ENCODE measurements at places on chromosomes 3 and 15.

GRCh38 chr3:190339130-190339529 lies 16.9 kb upstream of the CLDN1 start:
- no peaks in the 10 kb centered on the region for H3K27me3 ChIP-seq
- H3K27ac ChIP-seq: no peak overlapping the region
- H3K4me3 ChIP-seq: no peak overlapping the region
- peak; percentile 35 for DNase-seq

GRCh38 chr15:42194513-42194912 lies 13.6 kb downstream of the VPS39 start:
- DNase-seq: no peak
- no peaks in the 10 kb centered on the region for H3K4me1 ChIP-seq
- H3K27me3 ChIP-seq: no peaks in the 10 kb centered on the region
- H3K36me3 ChIP-seq: peaks cover 16% of the 10 kb centered on the region
- no peak overlapping the region for H3K4me3 ChIP-seq

DNA sequence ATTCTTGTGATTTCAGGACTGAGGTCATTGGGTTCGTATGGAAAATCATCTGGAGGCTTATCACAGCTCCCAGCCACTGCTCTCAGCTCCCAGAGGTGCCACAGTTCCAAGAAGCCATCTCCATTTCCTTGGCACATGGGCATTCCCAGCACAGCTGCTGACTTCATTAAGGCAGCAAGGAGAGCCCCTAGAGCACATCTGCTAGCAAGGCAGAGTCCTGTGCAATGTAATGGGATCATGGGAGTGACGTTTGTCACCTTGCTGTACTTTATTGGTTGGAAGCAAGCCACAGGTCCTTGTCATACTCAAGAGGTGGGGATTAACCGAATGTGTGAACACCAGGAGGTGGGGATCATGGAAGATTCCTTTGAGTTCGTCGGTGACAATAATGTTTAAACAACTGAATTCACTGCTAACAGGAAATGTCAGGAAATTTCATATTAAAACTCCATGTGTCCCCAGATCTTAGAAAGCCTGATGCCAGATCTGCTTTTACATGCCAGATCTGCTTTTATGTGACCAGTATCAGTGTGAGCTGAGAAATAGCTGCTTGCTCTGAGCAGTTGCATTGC lies 148.8 kb downstream of the GABRG3 start:
- H3K36me3 ChIP-seq: no peaks in the 10 kb centered on the region
- no peak overlapping the region for H3K27ac ChIP-seq
- H3K4me3 ChIP-seq: no peak overlapping the region
- H3K4me1 ChIP-seq: no peaks in the 10 kb centered on the region
- no peaks in the 10 kb centered on the region for H3K27me3 ChIP-seq

DNA sequence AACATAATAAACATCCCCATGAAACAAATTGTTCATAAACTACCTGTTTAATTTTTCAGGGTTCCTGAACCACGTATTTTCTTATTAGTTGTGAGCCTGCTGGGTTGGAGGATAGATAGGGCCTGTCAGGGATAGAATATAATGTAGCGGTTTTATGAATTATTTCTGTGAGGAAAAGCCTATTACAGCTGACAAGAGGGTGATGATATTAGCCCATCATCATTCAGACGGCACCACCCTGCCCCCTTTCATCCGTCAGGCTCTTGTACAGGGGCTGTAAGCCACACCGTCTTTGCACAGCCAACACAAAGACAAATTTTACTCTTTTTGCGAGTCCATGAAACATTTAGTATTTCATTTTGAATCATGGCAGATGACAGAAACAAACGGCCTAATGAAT lies 335.3 kb upstream of the TMCO5A start:
- no peak overlapping the region for H3K27ac ChIP-seq
- no peak overlapping the region for H3K4me3 ChIP-seq
- H3K36me3 ChIP-seq: no peaks in the 10 kb centered on the region

DNA sequence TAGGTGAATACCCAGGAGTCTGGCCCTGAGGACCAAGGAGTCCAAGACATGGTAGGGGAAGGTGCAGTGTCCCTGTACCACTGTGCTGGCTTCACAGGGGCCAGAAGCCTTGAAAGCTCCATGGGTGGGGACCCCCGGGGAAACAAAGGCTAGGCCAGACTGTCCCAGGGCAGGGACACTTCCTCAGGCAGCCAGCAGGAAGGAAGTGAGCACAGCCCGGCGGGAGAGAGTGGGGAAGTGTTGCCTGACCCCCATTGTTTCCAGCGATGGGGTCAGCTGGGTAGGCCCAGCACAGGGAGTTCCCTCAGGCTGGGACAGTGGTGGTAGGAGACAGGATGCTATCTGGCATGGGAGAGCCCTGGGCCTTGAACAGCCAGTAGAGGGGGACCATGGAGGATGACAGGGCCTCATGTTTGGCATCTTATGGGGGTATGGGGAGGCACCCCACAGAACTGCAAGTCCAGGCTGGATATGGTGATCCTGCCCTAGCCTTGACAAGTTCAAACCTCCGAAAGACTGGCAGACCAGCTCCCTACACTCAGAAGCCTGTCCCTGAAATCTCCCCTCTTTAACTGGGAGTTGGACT lies 1.2 kb upstream of the HYAL2 start:
- no peaks in the 10 kb centered on the region for H3K27me3 ChIP-seq
- H3K4me3 ChIP-seq: no peak overlapping the region
- 0 out of 2 replicates have a peak, but pooled peaks cover 7% of the 10 kb centered on the region for H3K4me1 ChIP-seq
- H3K27ac ChIP-seq: no peak overlapping the region
- DNase-seq: no peak
- H3K36me3 ChIP-seq: no peaks in the 10 kb centered on the region

GRCh38 chr3:116413319-116413718 lies 32.0 kb downstream of the LSAMP start:
- H3K4me1 ChIP-seq: no peaks in the 10 kb centered on the region
- no peaks in the 10 kb centered on the region for H3K36me3 ChIP-seq
- H3K4me3 ChIP-seq: no peak overlapping the region
- H3K27me3 ChIP-seq: no peaks in the 10 kb centered on the region

DNA sequence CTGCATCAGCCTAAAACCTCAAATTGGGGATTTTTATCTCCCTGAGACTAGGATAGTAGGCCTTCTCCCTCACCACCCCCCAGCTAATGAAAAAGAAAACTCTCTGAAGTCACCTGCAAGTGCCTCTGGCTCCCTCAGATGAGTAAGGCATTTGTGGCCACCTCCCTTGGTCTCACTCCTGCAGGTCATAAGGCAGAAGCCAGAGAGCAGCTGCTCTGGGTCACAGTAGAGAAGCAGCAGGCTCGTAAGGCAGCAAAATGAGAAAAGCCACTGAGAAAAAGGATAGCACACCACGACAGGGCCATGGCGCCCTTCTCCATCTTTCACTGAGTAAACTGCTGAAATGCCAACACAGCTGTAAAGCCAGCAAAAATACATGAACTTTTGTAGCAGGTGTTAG lies 296.7 kb upstream of the DPH6 start:
- H3K27me3 ChIP-seq: no peaks in the 10 kb centered on the region
- H3K4me1 ChIP-seq: no peaks in the 10 kb centered on the region
- H3K36me3 ChIP-seq: no peaks in the 10 kb centered on the region
- H3K4me3 ChIP-seq: no peak overlapping the region

DNA sequence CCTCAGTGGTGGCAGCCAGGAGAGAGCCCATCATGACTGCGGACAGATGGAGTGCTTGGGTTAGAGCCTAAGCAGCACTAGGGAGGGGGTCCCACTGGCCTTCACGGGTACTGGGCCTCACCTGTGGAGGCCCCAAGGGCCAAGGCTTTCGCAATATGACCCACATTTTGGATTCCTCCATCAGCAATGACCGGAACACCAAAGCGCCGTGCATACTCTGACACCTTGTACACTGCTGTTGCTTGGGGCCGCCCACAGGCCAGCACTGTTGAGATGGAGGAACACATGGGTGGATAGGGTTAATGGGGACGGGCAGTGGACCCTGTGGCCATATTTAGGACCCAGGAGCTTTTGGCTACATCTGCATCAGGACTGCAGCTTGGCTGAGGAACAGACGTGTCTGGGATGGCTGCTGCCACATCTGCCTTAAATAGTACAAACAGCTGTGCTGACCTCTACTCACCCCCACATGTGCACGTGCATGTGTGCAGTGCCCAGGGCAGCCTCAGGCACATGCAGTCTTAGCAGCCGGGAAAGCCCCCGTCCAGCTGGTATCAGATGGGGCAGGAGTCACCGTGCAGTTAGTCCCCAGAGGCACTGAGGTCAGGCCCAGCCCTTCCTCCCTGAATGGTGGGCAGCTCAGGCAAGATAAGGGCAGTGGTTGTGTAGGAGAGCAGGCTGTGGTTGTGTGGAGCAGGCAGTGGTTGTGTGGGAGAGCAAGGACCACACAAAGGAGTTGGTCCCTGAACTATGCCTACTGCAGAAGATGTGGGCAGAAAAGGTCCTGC lies 3.3 kb downstream of the NDUFAF3 start:
- H3K4me1 ChIP-seq: peaks cover 52% of the 10 kb centered on the region
- no peaks in the 10 kb centered on the region for H3K27me3 ChIP-seq
- H3K36me3 ChIP-seq: peaks cover 9% of the 10 kb centered on the region
- peak; percentile 79 for DNase-seq
- peak overlapping the region; percentile 30 for H3K27ac ChIP-seq

DNA sequence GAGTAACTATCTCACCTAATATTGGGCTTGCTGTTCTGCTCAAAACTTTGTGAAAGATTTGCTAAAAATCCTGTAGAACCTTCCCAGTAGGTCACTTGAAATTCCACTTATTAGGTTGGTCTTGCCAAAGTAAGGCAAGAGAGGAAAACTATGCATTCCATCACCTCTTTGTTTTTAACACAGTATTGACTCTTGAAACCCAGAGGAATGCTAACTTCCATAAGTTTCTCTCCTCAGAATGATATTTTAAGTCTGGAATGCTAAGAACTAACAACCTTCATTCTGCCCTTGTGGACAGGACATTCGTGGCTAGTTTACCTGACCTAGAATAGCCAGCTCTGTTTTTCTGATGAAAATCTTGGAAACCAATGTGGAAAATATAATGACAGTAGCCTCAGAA lies 154.5 kb downstream of the TMCO5A start:
- DNase-seq: no peak
- peaks cover 50% of the 10 kb centered on the region for H3K4me1 ChIP-seq
- no peaks in the 10 kb centered on the region for H3K36me3 ChIP-seq
- H3K4me3 ChIP-seq: no peak overlapping the region
- no peak overlapping the region for H3K27ac ChIP-seq
- H3K27me3 ChIP-seq: no peaks in the 10 kb centered on the region

- no peak overlapping the region for H3K27ac ChIP-seq
- DNase-seq: peak; percentile 74
- no peak overlapping the region for H3K4me3 ChIP-seq
These were observed 24.0 kb upstream of the C3orf70 start for GRCh38 chr3:185176750-185177359.

DNA sequence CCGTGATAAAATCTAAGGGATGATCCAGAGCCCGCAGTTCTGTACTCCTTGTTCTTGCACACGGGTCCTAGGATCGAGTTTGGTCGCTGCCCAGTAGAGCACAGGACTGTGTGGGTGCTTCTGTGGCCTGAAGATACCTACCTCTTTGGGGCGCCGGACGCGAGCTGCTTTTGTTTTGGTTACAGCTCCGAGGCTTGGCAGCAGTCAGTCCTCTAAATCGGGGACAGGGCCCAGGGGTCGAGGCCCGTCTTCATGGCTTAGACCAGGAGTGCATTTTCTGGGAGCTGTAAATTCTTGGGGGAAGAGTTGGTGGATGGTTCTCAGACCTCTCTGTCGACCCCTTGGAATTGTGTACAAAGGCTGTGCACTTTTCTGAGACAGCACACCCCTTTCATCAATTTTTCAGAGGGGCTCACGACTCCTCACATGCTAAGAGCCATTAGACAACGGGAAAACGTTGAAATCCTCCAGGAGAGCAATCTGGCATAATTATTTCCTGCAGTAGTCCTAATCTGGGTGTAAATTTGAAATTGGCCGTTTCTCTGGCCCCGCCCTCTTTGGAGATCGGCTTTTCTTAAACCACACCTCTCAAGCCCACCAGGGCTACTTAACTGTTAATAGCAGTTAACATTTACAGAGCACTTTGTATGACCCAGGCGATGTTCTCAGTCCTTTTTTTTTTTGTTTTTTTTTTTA lies 928 bp downstream of the CEP97 start:
- H3K27ac ChIP-seq: peak overlapping the region; percentile 75
- H3K36me3 ChIP-seq: 0 out of 2 replicates have a peak, but pooled peaks cover 7% of the 10 kb centered on the region
- H3K4me1 ChIP-seq: peaks cover 22% of the 10 kb centered on the region
- DNase-seq: peak; percentile 44
- peak overlapping the region; percentile 93 for H3K4me3 ChIP-seq

DNA sequence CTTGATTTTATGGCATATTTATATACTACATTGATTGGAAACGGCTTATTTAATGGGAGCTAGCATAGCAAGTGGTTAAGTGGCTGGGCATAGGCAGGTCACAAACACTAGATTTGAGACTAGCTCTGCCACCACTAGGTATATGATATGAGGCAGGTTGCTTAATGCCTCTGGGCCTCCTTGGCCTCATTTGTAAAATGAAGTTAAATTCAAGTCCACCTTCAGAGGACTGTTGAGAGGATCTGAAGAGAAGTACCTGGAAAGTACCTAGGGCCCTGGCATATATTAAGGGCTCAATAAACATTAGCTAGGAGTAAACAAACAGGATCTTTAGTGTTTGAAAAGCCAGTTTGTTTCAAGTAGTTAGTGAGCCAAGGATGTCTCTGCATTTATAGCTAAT lies 166.4 kb upstream of the FEZF2 start:
- DNase-seq: no peak
- H3K36me3 ChIP-seq: no peaks in the 10 kb centered on the region
- H3K4me3 ChIP-seq: no peak overlapping the region
- H3K27me3 ChIP-seq: no peaks in the 10 kb centered on the region
